ENCODE measurements at places on chromosomes 16 and 17.

DNA sequence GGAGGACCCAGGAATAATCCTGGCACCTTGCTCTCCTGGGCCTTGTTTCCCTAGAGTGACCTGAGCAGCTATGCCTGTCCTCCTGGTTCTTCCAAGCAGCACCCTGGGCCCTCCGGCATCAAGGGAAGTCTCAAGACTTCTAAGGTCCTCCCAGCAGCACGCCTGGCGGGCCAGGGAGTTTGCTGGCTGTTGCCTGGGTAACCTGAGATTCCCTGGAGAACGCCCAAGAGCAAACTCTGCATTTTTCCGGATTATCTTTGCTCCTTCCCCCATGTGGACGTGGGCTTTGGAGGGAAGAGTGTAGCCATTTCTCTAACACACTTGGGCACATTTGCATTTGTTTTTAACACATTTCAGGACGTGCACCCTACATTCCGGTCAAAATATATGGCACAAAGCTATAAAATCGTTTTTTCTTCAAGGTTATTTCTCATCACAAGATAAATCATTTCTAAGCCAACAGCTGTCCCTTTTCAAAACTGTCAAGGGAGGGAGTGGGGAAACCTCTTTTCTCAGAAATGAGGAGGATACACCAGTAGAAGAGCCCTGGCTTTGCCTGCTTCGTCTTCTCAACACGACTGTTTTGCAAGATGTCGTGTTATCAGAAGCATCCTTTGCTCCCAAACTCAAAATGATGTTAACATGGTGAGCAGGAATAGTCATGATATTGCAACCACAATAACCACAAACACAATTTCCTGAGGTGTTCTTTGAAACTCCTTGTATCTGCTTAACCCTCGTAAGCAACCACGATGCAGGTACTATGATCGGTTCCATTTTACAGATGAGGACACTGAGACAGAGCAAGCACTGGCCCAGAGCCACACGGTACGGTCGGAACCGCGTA, 116.5 kb downstream of the ADCY9 start:
- DNase-seq: no peak

DNA sequence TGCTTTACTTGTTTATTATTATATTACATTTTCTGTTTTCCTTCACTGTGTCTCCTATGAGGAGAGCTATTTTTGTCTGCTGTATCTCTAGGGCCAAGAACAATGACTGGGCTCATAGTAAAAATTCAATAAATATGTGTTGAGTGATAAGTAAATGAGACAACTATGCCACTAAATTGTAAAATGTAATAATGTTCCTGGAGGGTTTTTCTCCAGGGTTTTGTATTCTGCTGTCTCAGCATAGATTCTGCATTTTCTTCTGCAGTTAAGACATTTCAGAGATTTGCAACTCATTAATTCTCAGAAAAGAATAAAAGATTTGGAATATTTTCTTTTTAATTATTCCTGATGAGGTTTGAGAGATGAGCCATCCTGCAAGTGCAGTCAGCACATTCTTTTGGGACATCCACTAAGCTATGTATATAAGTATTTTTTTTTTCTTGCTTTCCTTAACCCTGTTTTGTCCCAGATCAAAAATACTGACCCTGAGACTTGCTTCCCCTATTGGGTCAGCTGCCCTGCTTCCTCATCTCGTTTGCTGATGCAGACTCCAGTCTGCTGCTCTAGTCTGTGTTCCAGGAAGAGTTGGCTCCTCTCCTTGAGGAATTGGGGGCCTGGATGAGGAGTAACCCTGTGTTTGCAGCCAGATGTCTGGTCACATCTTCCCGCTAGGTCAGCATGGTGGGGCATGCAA, 122.9 kb downstream of the ABCA8 start:
- no peak for DNase-seq

DNA sequence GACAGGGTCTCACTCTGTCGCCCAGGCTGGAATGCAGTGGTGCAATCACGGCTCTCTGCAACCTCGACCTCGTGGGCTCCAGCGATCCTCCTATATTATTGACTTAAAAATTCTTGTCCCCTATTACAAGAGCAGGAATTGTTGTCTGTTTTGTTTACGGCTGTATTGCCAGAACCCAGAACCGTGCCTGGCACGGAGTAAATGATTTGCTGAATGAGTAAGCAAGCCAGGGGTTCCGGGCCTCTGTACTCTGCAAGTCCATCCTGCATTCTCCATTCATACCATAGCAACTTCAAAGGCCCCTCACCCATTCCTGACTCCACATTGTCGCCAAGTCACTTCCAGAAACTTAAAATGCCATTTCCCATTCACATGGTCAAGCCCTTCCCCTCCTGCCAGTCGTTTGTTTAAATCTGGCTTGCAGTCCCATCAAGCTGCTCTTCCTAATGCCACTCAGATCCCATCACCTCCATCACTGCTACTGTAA, 6.9 kb downstream of the ADCY9 start:
- no peak for DNase-seq

DNA sequence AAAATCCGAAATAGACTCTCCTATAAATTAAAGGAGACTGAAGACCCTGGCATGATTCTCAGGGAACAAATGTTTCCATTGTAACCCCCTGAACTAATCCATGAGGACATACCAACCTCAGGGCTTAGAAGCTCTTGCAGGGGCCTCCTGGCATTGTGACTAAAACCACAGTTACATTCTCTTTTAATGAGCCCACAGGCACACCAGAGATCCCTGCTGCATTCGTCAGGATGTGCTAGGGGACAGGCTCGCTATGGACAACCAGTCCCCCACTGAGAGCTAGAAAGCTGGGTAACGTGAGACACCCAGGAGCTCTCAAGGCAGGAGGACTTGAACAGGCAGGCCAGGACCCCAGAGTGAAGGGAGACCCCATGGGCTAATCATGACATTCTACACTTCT, 140.6 kb upstream of the TNRC6C start:
- no peak for DNase-seq

DNA sequence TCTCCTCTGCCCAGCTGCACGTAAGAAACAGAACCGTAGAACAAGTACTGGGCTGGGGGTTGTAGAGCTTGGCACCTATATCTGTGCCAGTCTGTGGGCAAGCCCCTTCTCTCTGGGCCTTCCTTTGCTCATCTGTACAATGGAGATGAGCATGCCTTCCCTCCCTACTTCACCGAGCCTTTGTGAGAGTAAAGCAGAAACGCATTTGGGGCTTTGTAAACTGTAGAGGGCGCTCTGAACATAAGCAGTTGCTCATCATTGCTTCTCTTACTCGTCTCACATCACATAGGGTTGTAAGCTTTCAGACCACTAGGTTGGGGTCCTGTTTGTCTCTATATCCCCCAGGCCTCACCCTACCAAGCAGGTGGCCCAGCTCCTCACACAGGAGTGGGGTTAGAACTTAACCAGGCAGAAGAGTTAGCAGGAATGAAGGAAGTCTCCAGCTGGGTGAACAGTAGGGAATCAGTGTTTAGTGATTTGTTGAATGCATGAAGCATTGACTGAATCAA, 15.1 kb downstream of the SAMD14 start:
- DNase-seq: no peak

DNA sequence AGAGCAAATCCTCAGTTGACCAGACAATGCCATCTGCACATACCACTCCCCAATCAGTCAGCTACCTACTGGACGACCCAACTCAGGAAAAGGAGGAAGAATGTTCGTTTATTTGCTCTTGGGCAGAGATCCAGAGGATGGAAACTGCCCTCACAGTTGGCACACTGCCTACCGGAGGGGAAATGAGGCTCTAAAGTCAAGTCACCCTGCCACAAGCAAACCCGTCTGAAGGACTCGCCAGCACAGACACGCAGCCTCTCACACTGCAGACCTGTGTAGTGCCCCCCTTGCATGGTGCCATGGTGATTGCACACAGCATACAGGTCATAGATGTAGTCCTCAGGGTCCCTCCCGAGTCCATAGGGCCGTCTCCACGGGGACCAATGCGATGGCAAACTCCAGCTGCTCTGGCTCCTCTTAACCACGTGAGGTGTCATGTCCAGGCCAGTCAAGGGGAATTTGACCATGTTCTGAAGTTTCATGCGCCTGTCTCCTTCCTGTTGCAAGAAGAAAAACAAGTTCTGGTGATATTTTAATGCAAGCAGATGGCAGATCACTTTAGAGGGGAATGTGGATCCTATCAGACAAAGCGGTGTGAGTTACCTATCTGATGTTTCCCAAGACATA, 69.5 kb downstream of the USP31 start:
- DNase-seq: no peak

DNA sequence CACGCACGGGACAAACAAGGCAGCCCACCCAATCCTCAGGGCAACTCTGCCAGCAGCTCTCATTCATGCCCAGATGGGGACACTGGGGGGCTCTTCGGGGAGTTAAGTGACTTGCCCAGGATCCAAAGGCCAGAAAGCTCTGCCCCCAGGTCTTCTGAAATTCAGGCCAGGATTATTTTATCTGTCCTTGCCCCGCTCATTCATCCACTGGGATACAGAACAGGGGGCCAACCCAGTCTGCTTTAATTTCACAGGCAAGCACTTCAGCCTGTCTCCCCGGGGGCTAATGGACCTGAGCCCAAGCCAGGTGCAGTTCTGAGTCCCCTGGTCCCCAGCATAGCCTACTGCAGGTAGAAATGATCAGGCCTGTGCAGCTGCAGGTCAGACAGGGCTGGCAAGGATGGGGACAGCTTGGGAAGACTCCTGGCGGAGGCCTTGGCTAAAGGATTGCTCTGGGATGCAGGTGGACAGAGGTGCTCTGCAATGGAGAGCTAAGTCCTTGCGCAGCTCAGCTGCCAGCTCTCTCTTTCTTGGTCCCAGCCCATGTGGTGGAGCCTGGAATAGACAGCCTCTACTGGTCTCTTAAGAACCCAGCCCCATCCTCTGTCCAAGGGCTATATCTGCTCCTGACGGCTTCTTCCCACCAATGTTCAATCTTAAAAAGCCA, 766 bp upstream of the B3GNT9 start:
- DNase-seq: no peak

GRCh38 chr17:41223821-41224220, 2.6 kb upstream of the KRTAP9-2 start:
- DNase-seq: no peak

DNA sequence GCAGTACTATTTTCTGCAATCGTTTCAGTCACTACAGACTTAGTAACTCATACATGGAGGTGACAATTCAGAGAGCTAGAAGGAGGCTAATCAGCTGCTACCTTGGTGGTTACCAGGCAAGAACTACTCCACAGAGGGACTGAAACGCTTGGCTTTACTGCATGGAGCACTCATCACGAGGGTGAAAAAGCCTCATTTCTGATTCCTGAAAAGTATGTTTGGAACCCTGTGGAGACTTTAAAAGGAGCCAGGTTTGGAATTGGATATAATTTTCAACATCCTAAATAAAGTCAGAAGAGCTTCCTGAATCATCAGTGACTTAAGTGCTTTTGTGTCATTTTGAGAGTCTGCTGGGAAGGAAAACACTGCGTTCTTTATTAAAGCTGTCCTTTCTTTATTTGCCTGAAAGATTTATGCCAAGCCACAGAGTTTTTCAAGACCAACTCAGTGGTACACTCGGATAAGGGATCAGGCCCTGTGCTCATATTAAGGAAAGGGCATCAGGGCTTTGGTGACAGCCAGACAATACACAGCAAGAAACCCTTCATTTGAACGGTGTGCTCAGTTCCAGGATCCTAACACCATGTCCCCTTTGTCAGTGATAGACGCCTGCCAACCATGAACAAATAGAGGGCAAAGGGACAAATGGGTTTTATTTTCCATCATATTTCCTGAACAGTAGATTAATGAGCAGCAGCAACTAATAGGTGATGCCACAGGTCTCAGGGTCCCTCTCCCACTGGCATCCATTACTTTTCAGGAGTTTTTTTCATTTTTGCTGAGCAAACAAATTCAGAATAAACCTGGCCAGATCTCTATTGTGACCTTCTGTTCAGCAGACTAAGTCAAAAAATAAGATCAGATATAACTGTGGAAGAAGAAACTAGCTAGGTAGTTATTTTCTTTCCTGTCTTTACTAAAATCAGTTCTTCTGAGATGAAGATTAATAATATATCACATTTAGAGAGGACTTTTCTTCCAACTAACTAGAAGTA, 80.5 kb upstream of the CLEC18B start:
- DNase-seq: peak; percentile 3

- no peak for DNase-seq
Measured at GRCh38 chr17:80529104-80529903, 15.3 kb upstream of the RPTOR start.

GRCh38 chr16:75099075-75099667, 17.4 kb downstream of the LDHD start:
- no peak for DNase-seq
